ENCODE measurements at places on chromosomes 7 and 10.

GRCh38 chr10:63286340-63286739 is 153.2 kb downstream of the NRBF2 start:
- DNase-seq: no peak

DNA sequence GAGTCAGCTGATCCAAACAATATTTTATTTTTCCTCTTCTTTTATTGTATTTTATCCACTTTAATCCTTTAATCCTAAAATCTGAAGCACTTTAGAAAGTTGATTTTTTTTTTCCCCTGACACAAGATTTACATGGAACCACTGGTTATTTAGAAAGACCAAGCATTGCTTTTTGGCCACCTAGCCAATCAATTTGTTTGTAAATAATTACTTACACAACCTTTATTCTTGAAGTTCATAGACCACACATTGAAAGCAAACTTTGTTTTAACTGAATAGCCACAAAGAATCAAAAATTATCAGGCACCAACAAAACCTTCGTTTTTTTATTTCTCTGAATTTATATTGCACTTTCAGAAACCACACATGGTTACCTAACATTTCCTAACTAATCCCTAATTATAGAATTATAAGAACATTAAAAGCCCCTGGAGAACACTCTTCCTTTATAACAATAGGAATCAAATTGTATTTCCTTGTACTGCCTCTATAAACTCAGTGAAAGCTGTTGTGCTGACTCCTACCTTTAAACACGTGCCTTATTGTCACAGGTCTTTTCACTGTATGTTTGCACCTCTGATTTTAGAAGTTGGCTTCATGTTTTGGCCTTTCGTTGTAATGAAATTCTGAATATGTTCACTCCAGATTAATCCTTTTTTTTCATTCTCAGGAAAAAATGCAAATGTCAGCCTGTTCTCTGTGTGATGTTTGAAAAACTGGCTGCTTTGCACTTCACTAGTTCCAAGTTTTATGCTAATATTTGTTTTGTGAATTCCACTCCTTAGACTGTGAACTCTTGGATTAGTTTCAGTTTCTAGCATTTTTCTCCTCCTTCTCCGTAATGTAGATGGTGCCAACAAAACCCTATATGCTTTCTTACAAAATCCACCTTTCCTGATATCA is 1511.9 kb downstream of the REEP3 start:
- no peak for DNase-seq

DNA sequence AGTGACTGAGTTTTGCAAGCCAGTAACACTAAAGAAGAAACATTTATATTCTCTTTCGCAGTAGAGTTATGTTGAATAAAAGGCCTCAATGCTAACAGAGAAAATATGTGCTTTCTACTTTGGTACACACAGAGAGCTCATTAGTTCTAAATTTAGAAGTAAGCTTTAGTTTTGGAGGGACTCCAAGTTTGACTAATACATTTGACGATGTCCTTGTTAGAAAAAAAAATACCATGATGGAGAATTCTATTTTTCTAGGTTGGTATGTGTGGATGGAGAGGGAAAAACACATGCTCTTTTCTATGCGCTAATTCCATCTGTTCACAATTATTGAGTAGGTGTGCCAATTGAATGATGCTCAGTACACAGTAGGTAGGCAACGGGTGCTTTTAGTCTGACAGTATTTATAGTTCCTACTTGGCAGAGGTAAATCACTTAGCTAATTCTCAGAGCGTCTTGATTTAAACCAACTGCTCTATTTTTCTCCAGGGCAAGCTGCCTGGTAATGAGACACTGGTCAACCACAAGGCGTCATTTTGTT is 327.2 kb upstream of the AKR1E2 start:
- DNase-seq: no peak

- DNase-seq: no peak
Measured at GRCh38 chr7:132752431-132752830, 176.2 kb upstream of the PLXNA4 start.
